ENCODE measurements at places on chromosomes 2 and 18.

DNA sequence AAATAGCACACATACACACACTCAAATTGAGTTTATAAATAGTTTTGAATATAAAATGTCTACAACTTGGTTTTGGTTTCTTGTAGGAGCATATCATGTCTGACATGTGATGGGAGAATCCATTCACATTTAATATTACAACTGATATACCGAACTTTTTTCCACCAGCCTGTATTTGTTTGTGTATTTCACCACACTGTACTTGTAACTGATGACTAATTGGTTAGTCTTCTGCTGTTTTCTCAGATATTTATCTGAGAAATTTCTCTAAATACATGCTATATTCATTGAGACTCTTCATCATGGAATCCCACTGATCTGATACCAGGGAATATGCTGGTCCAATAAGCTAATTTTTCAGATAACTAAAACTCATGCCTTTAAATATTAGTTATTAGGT, 56.3 kb upstream of the UBXN4 start:
- DNase-seq: no peak

DNA sequence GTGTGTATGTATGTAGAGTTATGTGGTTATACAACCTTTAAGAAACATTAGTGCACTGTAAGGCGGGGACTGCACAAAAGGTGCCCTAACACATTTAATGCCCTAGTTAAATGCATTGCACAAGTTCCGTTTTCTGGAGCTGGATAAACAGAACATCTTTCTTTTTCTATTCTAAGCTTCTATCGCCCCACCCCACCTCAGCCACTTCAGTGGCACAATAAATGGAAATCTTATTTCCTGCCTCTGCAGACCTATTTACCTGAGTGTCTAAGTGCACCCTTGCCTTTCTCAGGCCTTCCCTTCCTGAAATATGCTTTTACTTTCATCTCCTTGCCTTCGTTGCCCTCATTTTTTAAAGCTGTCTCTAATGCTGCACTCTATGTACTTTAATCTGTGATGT, 123.5 kb downstream of the TANC1 start:
- DNase-seq: no peak

GRCh38 chr2:27233341-27233740, 16.2 kb downstream of the CAD start:
- DNase-seq: no peak

DNA sequence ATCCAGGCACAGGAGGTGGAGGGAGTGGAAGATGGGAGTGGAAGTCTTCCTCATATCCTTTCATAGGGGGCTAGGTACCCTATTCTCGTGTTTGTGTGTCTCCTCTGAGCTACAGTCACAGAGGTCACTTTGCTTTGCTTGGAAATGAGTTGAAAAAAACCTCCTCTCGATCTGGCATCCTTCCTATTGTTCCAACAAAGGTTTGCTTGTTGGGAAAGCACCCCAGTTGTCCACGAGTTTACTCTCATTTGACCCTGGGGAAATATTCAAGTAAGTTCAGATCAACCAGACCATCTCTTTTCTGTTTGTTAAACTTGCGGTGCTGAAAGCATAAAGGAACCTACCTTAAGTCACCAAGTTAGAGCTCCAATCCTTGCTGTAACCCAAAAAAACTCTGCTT, 59.3 kb downstream of the ARHGEF33 start:
- no peak for DNase-seq

DNA sequence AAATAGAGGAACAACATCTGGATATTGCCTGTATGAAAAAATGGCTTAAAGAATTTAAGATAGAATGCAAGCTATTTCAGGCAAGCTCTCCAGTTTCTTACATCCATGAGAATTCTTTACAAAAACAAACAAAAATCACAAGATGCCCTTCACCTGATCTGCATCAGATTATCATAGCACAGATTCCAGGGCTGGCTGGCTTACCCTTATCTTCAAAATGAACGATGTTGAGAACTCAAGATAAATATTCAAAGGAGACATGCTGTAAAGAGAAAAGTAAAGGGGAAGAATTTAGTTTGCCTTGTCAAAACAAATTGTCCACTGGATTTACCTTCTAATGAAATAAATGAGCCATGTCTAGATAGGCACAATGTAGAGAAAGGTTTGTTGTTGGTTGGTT, 18.7 kb upstream of the SLC40A1 start:
- no peak for DNase-seq

DNA sequence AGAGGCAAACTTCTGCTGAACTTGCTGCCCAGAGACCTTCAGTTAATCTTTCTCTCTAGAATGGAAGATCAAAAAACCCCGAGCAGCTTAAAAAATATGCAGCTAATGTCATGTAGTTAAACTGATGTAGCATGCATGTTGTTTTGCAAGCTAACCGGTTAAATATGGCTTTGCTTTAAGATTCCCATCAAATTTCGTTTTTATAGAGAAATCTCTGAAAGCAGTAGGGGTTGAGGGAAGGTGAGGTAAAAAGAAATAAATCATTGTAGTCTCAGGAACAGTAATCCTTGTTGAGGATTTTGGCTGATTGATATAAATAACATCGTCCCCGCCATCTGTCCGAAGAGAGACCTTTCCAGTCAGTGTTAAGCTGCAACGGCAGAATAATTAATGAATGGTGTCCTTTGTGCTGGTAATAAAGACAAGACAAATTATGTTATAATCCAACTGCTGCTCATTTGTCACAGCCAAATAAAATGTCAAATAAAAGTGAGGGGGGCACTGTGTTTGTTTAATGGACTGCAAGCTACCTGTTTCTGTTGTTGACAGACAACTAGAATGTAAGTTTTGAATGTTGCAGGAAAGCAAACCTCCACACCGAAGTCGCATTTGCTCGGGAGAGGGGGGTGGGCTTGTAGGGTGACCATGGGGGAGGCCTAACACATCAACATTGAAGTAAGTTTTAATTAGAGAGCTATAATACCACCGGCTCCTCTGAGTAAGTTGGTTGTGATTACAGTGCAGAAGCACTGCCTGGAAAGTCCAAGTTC, 555.5 kb downstream of the ARHGAP15 start:
- no peak for DNase-seq

GRCh38 chr2:49794396-49794795, 640.1 kb upstream of the FSHR start:
- no peak for DNase-seq

- no peak for DNase-seq
Measured at GRCh38 chr18:62950246-62950645, 234.9 kb downstream of the PHLPP1 start.

GRCh38 chr2:96108541-96109360, 7.6 kb downstream of the ADRA2B start:
- no peak for DNase-seq

DNA sequence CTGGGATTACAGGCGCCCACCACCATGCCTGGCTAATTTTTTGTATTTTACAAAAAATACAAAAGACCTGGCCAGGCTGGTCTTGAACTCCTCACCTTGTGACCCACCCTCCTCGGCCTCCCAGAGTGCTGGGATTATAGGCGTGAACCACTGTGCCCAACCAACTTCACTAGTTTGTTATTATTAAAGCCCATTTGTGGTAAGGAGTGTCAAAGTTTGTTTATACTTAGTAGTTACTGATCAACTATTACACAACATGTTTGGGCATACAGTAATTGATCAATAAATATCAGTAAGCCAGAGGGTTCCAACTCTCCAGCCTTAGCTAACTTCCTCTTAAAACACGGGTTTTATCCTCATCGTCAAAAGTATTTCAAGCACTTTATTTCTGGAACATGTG, 67.5 kb upstream of the ZNG1B start:
- no peak for DNase-seq

- DNase-seq: no peak
Measured at GRCh38 chr2:159218389-159218788, 68.1 kb downstream of the WDSUB1 start.

DNA sequence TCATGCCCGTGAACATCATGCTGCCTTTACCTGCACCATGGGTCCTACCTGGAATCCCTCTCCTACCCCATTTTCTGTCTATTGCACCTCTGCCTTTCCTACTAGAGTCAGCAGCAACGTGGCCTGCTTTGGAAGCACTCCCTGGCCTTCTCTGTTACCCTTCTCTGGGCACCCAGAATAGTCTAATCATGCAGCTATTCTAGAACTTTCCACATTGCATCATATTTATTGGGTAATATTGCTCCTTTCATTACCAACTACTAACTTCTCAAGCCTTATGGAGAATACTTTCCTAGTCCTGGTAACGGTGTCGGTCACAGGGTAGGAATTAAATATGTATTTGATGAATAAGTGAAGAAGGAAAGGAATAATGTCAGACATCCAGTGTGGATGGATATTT, 33.3 kb upstream of the CREG2 start:
- DNase-seq: no peak

Measured in NCI-H2029 treated with DMSO at 0.1 percent for 48 hours (cell line).